Cardiac ventricle fibroblast (primary cell): ENCODE measurements at places on chromosomes 11 and 22. TPM values are rescaled to one million over a fixed set of nuclear protein-coding genes. Genes with fewer than 3 reads are reported as not detected.

Gene ZNF280B
- 0.24 and 0.37 TPM in 2 replicates for total RNA-seq

Gene CSNK2A3
- total RNA-seq = 0.31 and 0.49 TPM in 2 replicates

Gene PRR33
- total RNA-seq = not detected in 2 replicates

Gene GPR83
- total RNA-seq = not detected in 2 replicates

Gene DSCAML1
- not detected in 2 replicates for total RNA-seq

Gene MS4A12
- total RNA-seq = not detected in 2 replicates

Gene PHF21B
- not detected in 2 replicates for total RNA-seq

Gene ADAMTS8
- 0.10 and 0.56 TPM in 2 replicates for total RNA-seq

Gene PVALB
- not detected in 2 replicates for total RNA-seq

Gene OR4D5
- total RNA-seq = not detected in 2 replicates

Gene CARD18
- total RNA-seq = not detected in 2 replicates

Gene VPREB1
- not detected in 2 replicates for total RNA-seq

Gene CPT1A
- total RNA-seq = 17.9 and 24.1 TPM in 2 replicates

Gene OR52I1
- not detected in 2 replicates for total RNA-seq

Gene PIK3IP1
- total RNA-seq = 19.9 and 20.3 TPM in 2 replicates

Gene COA4
- 58.5 and 64.4 TPM in 2 replicates for total RNA-seq

Gene LTO1
- total RNA-seq = 8.9 and 10.9 TPM in 2 replicates

Gene CLDN5
- 43.7 and 50.2 TPM in 2 replicates for total RNA-seq

Gene JAML
- total RNA-seq = not detected in 2 replicates

Gene VWCE
- total RNA-seq = 16.8 and 19.4 TPM in 2 replicates

Gene DDTL
- 0.87 TPM in 1 of 2 replicates, not detected in the other for total RNA-seq

Gene APOBEC3G
- total RNA-seq = 8.8 and 9.9 TPM in 2 replicates

Gene OSBPL5
- total RNA-seq = 29.2 and 42.4 TPM in 2 replicates

Gene WT1
- total RNA-seq = 3.6 and 9.4 TPM in 2 replicates

Gene SLC25A18
- total RNA-seq = 0.12 TPM in 1 of 2 replicates, not detected in the other

Gene ADM
- total RNA-seq = 108 and 159 TPM in 2 replicates

Gene CHRNA10
- total RNA-seq = not detected in 2 replicates

Gene TMEM25
- total RNA-seq = 6.0 and 15.4 TPM in 2 replicates
